Stimulated activated CD4-positive, alpha-beta T cell treated with anti-CD3 and anti-CD28 coated beads, Interleukin-4, amount 100 ng/mL, for 48 hours (primary cell): ENCODE measurements at places on chromosomes 6 and 20.

DNA sequence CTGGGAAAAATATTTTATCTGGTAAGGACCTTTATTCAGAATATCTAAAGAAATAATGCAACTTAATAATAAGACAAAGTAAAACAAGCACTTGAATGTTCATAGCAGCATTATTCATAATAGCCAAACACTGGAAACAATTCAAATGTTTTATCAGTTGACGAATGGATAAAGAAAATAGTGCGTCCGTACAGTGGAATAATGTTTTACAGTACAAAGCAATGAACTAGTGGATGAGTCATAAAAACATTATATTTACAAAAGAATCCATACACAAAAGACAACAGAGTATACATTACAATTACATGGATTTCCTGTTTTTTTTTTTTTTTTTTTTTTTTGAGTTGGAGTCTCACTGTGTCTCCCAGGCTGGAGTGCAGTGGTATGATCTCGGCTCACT is 12.7 kb downstream of the SMAP1 start:
- no peak for DNase-seq

DNA sequence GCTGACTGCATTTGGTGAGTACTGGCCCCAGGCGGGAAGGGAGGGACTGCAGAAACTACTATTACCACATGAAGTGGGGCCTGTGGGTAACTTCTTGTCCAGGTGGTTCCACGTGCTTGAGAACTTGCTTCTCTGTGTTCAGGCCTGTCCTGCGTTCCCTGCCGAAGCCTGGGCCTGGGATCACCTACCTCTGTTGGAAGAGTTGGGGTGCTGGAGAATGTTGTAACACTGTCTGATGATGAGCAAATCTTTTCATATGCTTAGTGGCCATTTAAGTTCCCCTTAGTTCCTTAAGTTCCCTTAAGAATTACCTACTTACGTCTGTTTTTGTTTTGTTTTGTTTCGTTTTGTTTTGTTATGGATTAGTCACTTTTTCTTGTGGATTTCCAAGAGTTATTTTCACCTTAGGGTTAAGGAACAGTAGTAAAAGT is 154.4 kb downstream of the DTNBP1 start:
- no peak for DNase-seq

- no peak for DNase-seq
Observed at GRCh38 chr6:151351146-151351700, 40.1 kb downstream of the ZBTB2 start.

GRCh38 chr6:52877168-52877567 is 32.3 kb downstream of the GSTA3 start:
- no peak for DNase-seq

GRCh38 chr6:143325379-143326140 is 124.9 kb downstream of the ADAT2 start:
- DNase-seq, result no peak

- DNase-seq, result no peak
Observed at GRCh38 chr20:38260025-38260377, 534 bp downstream of the KIAA1755 start.

DNA sequence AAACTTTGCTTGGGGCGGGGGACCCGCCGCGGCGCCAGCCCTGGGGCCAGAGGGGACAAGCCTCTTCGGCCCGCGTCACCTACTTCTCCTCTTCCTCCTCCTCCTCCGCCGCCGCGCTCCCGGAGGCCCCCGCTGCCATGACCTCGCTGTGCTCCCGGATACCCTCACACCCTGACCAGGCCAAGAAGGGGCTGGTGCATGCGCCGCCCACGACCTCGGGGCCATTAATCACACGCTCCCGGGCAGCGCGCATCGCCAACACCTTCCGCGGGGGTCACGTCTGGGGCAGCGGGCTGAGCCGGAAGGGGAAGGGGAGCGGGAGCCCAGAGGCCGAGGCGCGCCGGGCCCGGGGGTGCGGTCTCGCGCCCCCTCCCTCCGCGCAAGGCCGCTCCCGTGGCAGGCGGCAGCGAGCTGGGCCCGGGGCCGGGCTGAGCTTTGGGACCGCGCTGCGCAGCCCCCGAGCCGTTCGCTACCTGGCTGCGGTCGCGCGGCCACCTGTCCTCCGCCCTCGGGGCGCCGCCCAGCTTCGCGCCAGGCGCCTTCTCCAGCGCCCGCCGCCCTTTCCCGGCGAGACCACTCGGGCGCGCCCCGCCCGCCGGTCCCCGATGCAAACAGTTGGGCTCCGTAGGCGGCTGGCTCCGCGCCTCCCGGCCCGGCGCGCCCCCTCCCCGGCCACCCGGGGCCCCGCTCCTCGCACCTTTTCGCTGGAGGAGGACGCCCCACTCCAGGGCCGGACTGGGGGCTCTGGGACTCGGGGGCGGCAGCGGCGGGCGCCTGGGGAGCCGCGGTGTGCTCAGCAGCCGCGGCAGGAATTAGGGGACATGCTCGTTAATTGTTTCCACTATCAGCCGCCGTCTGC is 575 bp upstream of the CNR1 start:
- no peak for DNase-seq

GRCh38 chr6:36625158-36625919 is 31.2 kb downstream of the SRSF3 start:
- DNase-seq, result no peak

GRCh38 chr6:42727627-42728026 is 5.2 kb upstream of the PRPH2 start:
- DNase-seq, result no peak

DNA sequence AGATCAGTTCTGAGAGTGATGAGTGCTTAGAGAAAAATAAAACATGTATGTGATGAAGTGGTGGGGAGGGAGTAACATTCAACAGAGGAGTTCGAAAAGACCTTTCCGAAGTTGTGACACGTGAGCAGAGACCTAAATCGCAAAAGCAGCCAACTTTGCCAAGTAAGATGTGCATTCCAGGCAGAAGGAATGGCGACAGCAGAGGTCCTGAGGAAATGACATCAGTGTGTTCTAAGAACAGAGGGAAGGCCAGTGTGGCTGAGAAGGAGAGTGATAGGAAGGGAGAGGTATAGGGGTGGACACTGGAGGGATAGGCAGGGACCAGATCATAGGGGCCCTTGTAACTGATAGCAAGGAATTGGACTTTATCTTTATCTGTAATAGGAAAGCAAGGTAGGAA is 51.3 kb downstream of the ADAT2 start:
- DNase-seq, result no peak

DNA sequence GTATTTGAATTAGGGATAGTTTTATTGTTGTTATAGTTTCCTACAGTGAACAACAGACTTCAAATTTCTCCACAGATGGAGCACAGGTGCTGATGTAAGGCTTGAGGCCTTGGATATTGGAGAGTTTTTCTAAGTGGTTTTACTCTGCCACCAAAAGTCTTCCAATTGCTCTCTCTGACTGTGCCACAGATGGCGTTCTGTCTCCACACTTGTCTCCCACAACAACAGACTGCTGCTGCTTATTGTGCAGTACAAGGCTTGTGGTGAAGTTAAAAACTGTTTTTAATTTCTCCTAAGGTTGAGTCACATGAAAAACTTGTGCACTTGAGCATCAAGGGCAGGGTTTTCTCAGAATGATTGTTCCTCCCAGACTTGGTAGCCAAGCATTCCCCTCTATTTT is 460.9 kb upstream of the KHDRBS2 start:
- DNase-seq, result no peak

GRCh38 chr6:19536838-19537237 is 300.3 kb upstream of the ID4 start:
- no peak for DNase-seq

- no peak for DNase-seq
Observed at GRCh38 chr6:107660839-107661238, 163.3 kb downstream of the SCML4 start.

GRCh38 chr20:49399329-49399728 is 83.1 kb downstream of the KCNB1 start:
- DNase-seq, result no peak

DNA sequence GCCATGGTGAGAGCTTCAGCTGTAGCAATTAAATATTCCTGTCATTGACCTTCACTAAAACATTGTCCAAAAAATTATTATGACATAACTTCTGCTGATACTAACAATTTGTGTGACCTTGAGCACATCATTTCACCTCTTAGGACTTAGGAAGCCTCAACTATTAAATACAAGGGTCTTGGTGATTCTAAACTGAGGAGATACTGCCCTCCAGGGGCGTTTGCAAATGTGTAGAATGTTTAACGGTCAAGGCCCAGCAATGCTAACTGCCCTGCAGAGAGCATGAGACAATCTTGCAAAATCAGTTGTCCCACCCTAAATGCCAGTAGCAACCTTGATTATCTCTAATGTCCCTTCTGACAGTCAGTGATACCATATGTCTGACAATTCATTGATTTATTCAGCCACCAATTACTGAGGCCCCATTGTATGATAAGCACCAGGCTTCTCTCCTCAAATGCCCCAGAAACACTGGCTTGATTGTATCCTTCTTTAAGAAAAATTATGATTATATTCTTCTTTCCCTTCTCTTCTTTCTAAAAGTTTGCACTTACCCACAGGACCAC is 284.1 kb upstream of the PLN start:
- DNase-seq, result no peak

DNA sequence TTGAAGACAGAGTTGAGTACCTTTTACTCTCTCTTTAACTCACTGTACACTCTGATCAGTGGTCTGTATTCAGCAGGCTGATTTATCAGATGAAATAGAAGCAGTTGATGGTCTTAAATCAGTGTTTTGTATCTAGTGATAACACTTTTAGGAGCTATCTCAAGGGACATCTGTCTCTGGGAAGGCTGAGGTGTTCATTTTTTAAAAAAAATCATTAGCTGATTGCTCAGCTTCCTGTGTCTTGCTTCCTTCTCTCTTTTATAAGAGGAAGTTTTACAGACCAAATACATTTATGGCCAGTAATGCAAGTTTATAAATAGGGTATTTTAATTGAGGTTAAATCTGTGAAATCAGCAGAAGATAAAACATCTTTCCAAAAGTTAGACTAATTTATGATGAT is 12.0 kb upstream of the CCDC170 start:
- DNase-seq, result no peak

DNA sequence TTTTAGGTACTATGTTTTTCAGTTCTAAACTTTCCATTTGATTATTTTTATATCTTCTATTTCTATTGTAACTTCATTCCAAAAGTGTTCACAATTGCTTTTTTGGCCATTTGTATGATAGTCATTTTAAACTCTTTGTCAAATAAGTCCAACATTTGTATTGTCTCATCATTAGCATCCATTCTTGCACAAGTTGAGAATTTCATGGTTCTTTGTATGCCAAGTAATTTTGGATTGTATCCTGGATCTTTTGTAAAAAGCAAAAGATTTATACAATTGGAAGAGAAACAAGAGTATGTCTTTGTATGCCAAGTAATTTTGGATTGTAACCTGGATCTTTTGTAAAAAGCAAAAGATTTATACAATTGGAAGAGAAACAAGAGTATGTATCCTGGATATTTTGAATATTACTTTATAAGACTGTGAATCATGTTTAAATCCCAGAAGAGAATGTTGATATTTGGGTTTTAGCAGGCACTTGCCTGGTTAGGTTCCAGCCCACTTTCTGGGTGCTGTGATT is 36.9 kb upstream of the NT5E start:
- DNase-seq, result no peak

DNA sequence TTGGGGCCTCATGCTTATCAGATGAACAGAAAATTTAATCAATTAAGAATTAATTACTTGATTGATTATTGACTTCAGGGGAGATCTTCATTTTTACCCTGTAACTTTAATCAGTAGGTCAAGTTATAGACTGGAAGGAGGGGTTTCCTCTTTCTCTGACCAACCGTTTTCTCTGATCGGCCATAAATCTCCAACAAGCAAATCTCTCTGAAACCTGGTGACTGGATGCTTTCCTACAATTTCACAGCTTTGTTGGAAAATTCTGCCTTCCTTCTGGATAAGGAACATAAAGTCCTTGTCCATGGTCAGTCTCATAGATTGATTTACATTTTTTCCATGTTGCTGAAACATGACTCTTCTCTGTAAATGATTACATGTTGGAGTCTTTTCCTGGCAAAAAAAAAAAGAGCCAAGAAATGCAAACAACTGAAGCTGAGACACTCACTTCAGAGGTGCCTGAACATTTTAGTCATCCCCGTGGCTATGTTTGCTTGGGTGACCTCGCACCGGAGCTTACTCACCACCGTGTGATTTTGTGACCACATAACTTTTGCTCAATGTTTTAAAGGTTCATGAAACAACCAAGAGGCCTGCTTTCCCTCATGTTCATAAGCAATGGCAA is 31.0 kb downstream of the IRF4 start:
- no peak for DNase-seq

DNA sequence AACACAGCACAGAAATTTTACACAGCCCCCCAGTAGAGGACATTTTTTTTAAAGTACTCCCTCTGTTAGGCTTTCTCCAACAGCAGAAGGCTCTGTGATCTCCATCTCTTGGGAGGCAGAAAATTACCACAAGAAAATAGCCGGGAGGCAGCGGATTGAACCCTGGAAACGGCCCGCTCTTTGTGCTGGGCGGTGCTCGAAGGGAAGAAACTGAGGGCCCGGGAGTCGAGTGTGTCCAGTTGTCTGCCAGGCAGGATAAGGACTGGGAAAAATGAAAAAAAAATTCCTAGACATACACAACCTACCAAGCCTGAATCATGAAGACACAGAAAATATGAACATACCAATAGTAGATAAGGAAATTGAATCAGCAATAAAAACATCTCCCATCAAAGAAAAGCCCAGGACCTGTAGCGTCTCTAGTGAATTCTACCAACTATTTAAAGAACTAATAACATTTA is 31.5 kb downstream of the POM121L2 start:
- DNase-seq, result no peak

- DNase-seq, result no peak
Observed at GRCh38 chr20:63234693-63235398, 859 bp upstream of the BIRC7 start.

DNA sequence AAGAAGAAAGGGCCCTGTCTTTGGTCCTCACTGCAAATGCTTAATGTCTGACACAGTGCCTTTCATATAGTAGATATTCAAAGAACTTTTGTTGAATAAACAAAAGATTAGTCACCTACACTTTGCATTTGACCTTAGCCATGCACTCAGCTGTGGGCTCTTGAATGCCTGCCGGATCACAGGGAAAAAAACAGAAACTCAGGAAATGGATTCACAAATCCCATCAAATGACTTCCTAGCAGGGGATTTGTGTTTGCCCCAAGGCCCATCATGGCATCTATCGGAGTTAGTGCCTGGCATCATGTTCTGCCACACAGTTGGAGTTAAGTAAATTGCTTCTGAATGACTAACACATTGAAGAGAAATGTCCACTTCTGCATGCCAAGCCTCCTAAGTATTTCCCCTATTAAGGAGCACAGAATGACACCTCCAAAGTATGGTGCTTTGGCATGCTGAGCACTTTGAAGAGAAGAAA is 72.3 kb upstream of the DST start:
- no peak for DNase-seq

GRCh38 chr20:5349448-5349847 is 32.7 kb upstream of the PROKR2 start:
- no peak for DNase-seq

DNA sequence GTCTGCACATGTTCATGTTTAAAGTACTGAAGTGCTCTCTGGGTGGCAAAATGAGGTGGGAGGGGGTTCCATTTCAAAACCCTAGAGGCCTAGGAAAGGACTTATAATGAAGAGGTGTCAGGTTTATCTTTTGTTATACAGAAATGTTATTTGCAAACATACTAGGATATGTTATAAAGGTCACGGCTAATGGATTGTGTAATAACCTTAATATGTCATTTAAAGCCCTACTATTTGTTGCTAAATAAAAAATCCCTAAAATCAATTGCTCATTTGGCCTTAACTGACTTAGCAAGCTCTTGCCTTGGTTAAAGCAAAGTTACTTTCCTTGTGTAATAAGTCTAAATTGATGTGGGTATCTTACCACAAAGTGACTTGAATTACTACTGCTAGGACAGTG is 8.8 kb downstream of the NKX2-4 start:
- DNase-seq, result no peak

GRCh38 chr6:125658136-125658535 is 91.3 kb upstream of the HEY2 start:
- no peak for DNase-seq
